ENCODE measurements at places on chromosomes 2 and 18.

DNA sequence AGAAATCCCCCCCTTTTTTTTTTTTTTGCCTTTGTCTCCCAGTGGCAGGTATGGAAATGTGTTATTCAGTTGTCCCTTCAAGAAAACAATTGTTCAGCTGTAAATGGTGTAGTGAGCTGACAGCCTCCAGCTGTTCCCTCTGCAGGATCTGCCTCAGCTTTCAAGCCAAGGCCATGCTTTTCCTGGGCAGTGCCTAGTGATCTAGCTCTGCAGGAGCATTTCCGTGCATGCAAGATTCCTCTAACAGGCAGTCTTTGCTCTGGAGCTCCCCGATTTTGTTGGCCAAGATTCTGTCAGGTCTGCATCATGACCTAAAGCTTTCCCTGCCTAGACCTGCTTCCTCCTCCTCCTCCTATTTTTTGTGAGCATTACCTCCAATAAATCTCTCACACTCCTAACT lies 300.7 kb upstream of the UBE2E3 start:
- DNase-seq, result peak; percentile 55

- no peak for DNase-seq
These were observed 458.8 kb downstream of the METTL4 start for GRCh38 chr18:2112435-2113045.

- DNase-seq, result no peak
These were observed 7.2 kb downstream of the NPC1 start for GRCh38 chr18:23578891-23579653.

DNA sequence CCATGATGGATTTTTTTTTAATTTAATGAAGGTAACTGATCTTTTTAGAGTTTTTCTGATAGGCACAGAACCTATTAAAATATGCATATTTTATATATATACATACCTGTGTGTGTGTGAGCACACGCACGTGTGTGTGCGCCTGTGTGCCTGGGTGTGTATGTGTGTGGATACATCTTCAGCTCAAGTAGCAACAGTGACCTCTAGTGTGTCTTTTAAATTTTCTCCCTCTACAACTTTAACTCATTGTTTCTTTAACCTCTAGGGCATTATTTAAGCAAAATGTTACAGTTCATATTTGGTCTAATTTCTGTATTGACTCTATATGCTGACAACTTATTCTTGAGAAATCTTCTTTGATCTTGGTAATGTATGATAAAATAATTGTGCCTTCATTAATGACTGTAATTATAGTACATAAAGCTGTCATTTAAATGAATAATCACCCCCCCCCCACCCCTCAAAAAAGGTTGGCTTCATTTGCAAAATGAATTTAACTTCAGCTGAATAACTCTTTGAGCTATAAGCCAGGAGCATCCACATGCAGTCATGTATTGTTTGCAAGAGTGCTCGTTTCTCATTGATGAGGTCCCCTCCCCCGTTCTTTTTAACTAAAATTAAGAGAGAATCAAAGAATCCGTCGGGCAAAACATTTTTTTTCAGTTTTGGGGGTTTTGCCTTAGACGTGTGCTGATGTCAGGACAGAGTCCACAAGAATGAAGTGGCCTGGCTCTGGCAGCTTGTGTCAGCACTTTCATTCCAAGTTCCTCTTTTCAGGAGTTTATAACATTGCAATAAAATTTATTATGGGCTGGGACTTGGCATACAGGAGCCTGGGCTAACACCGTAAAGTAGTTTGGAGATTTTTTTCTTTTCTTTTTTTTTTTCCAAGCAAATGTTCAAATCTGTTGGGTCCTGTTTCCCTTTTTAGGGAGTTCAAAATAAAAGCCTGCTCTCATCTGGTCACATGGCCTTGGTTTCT lies 80.0 kb downstream of the ETAA1 start:
- DNase-seq, result no peak

DNA sequence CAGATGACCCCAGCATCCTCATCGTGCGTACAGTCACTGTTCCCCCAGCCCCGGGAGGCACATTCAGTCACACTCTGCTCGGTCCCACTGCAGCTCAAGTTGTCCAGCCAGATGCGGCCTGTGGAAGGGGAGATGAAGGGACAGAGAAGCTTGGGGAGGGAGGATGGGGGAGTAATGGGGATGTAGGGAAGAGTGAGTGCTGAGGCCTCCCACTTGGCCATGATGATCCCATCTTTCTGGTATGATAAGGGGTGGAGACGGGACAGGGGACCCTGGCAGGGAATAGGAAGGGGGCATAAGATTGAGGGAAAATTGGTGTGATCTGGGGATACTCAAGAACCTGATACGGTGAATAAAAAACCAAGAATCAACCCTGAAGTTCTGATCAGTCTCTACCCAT lies 3.5 kb downstream of the LOXL3 start:
- no peak for DNase-seq

DNA sequence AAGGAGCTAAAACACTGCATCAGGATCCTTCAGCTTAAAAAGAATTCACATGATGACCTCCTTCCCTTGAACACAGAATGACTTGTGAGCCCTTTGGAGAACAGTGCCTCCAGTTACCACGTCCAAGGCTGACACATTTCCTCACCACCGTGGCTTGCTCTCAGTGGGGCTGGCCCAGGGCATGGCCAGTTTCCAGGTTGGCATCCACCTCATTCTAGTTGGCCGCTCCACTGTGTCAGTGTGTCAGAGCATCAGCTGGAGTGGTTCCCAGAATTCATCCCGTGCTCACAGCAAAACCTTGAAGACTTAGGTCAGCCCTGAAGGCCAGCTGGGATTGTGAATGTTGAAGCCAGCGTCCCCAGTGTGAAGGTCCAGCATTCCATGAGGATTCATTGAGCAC lies 158.5 kb downstream of the INSIG2 start:
- DNase-seq, result no peak

- DNase-seq, result no peak
These were observed 127.6 kb upstream of the SPOPL start for GRCh38 chr2:138373993-138374408.

GRCh38 chr2:84297155-84297554 lies 161.9 kb downstream of the SUCLG1 start:
- DNase-seq, result peak; percentile 41

GRCh38 chr2:43300222-43300621 lies 73.8 kb upstream of the ZFP36L2 start:
- no peak for DNase-seq

- no peak for DNase-seq
These were observed 898.7 kb downstream of the TMEM182 start for GRCh38 chr2:103660519-103660918.

- DNase-seq, result no peak
These were observed 24.8 kb upstream of the STARD7 start for GRCh38 chr2:96233436-96233835.

DNA sequence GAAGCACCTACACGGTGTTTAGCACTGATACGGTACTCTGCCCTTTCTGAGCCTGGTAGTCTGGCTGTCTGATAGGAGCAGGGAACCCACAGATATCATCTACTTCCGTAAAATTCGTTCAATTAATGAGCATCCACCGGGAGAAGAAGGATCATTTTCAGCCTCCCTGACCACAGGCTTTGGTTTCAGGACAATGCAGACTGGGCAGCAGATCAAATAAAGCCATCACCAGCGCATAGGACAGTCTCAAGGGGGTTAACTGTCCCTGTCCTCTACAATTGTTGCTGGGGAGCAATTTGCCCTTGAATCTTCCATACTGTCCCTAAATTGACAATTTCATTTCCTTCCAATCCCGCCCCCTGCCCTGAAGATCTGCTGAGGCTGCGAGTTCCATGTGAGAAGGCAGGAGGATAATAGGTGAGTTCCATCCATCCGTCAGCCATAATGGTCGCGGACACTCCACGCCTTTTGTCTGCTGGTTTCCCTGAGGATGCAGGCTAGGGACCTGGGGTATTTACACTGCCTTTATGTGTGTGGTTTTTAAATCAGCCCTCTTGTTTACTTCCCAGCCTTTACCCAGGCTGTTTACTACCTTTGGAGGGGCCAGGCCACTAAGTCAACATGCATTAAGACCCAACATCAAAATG lies 110.0 kb downstream of the MYCN start:
- no peak for DNase-seq
